ENCODE measurements at places on chromosomes 11 and 22.
A peak's percentile ranks its signal among the peaks of the same experiment; 100 is the strongest.

DNA sequence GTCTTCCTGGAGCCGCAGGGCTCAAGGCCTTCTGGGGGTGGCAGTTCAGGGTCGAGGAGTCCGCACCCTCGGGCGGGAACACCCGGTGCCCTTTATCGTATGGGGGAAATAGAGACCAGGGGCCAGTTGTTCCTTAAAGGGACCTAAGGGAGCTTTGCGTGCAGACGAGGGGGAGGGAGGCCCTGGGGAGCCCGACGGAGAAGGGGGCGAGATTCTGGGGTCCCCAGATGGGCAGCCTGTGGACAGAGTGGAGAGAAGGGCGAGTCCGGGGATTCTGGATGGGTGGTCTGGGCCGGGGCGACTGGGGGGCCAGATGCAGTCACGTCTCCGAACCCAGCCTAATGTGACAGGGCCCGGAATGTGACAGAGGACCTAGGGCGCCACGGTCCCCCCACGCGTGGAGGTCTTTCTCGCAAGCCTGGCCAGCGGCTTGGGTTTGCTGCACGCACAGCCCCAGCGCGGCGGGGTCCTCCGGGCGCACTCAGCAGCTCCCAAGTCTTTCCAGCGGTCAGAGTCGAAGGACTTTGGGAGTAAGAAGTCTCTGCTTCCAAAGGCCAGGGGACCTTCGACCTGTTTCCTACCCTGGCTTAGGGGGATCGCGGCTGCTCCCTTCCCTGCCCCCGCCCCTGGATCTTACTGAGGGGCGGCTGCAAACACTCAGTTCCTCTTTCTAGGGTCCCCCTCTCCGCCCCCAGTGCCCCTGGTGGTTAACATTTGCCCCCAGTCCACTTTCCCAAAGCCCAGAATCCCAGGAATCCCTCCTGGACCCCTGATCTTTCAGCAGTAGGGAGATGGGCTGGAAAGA, 547 bp downstream of the TUBA8 start:
- no peak for DNase-seq

GRCh38 chr22:23065069-23065451, 5.3 kb upstream of the GNAZ start:
- DNase-seq = no peak

DNA sequence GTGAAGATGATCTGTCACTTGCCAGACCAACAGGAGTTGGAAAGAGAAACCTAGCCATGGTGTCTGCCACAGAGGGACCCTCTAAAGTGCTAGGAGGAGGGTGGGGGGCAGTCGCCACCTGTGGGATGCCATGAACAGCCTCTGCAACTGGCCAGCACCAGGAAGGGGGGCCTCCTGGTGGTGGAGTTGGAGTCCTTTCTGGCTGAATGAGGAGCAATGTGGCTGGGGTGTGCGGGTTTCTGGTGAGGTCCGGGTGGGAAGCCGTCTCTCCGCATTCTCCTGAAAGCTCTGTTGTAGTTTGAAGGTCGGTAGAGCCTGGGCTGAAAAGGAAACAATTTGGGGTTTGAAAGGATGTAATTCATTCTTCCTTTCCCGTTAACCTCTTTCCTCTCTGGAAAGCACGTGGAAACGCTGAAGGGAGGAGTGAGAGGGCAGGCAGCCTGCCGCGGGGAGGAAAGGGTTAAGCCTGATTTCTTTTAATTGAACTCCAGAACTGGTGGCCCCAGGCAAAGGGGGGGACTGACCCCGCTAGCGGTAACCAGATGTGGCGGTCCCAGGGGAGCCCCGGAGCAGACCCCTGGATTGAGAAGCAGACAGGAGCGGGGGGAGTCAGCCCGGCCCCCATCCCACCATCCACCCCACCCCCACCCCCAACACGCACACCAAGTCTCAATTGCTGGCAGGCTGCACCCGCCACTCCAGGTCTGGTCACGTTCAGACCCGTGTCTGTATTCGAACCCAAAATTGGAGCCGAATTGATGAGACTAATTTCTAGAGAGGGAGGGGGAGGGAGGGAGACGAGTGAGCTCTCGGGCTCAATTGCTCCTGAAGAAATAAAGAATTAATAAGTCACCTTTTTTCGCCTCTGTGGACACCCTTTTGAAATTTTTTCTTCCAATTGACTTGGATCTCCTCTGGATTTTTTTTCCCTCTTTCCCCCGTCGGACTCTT, 1.8 kb upstream of the FLI1 start:
- no peak for DNase-seq

- DNase-seq = peak; percentile 52
Observed at GRCh38 chr11:99316776-99317520, 296.2 kb downstream of the CNTN5 start.

GRCh38 chr11:61709572-61709971, 29.4 kb downstream of the DAGLA start:
- DNase-seq = no peak

DNA sequence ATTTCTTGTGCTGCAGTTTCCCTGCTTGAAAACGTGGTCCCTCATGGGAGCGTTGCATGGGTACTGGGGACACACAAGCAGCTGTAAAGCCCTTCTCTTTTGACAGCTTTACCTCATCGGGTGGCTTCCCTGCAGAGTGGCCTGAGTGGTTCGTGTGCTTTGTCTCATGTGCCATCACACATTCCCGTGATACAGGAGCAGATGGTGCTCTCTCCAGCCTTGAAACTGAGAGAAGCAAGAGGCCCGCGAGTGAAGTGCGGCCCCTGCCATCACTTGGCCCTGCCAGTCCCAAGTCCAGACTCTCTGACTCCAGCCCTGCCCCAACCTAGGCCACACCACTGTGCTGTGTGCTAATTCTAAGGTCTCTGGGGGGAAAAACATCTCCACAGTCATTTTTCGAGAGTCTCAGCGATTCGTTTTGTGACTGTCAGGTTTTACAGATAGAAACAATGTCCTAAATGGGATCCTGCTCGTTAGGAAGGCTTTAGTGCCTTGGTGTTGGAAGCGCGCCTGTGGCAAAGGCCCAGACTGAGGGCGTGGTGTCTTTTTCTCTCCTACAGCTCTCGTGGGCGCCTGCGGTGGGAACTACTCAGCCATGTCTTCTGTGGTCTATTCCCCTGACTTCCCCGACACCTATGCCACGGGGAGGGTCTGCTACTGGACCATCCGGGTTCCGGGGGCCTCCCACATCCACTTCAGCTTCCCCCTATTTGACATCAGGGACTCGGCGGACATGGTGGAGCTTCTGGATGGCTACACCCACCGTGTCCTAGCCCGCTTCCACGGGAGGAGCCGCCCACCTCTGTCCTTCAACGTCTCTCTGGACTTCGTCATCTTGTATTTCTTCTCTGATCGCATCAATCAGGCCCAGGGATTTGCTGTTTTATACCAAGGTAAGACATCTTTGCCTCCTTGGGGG, 64.2 kb downstream of the KREMEN1 start:
- DNase-seq = peak; percentile 43

- DNase-seq = no peak
Observed at GRCh38 chr11:130394615-130395014, 33.8 kb downstream of the ADAMTS8 start.

- no peak for DNase-seq
Observed at GRCh38 chr22:33666279-33666960, 253.9 kb downstream of the LARGE1 start.

- DNase-seq = no peak
Observed at GRCh38 chr11:113668255-113668654, 37.9 kb downstream of the TMPRSS5 start.

DNA sequence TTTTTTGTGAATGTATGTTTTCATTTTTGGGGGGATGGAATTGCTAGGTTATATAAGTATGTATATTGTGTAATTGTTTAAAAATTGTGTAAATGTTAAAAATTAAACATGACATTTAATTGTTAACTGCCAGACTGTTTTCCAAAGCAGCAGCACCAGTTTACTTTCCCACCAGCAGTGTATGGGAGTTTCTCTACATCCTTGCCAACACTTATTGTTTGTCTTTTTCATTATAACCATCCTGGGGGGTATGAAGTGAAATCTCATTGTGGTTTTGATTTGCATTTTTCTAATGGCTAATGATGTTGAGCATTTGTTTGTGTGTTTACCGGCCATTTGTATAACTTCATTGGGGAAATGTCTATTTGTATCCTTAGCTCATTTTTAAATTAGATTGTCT, 31.7 kb upstream of the RRAS2 start:
- no peak for DNase-seq

DNA sequence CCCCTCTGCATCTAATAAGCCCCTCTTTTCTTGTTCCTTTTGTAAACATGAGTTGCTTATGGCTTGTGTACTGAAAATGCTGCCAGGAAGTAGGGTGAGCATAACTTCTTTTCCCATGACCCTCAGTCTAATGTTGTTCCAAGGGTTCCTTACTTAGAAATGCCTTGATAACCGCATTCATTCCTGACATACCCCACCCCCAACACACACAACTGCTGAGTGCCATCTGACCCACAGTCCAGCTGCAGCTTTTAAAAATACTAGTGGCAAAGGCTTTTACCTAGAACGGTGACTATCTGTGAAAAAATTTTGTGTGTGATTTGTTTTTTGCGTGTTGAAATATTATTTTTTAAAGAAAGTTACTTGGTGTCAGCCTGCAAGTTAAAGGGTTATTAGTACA, 52.6 kb downstream of the ARHGAP42 start:
- no peak for DNase-seq

GRCh38 chr11:125393331-125393730, 102.7 kb downstream of the FEZ1 start:
- DNase-seq = no peak

DNA sequence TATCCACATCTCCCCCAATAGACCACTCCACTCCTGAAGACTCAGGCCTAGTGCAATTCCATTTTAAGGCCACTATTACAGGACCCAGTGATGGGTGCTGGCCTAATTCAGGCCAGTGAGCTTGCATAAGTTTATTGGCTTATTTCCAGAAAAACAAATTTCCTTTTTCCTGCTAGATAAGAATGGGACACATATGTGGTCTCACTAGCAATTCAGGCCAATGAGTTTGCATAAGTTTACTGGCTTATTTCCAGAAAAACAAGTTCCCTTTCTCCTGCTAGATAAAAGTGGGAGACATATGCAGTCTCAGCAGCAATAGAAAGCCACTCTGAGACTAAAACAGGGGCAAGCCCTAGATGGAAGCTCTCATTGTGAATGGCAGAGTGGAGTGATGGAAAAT, 22.4 kb downstream of the ADM start:
- DNase-seq = no peak

DNA sequence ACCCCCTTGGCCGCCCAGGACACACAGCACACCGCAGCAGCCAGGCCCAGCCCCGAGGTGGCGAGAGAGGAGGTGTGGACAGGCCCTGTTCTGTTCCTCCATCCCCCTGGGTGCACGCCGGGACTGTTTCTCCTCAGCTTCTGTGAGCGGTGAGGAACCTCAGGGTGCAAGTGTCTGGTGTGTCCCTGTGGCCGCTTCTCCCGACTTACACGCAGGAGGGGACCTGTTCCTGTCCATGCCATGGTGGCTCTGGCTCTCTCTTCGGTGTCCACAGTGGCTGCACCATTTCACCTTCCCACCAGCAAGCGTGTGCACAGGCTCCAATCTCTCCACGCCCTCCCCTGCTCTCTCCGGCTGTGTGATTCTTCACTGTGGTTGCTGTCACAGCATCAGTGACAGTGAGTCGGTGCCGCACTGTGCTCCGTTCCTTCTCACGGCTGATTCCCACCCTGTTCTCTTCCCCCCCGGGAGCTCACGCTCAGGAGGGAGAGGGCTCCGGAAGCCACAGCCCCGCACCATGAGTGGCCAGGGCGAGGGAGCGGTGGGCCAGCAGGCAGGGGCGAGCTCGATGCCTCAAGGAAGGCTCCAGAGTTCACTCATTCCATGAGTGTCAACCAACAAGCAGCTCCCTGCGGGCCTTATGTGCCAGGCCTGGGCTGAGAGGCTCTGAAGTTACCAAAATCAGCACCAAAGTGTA, 18.6 kb upstream of the WNT7B start:
- DNase-seq = no peak

DNA sequence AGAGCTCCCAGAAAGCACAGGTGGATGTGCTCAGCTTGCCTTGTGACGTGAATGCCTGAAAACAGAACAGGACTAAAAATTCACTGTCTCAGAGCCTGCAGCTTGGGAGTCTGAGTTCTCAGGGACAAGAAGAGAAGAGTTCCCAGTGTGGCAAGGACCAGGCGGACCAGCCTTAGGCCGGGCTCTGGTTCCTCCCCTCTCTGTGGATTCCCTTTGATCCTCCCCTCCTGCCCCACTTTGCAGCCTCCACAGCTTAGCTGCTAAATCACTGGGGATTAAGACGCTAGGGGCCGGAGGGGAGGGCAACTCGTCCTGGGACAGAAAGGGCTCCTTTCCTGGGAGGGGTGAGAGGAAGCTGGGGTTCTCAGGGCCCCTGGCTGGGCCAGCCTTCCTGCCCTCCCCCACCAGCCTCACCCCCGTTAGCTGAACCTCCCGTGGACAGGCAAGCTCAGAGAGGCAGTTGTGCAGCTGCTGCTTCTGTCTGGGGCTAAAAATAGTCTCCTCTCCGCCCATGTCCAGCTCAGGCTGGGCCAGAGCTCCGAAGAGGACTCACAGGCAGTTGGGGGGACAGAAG, 29.9 kb upstream of the JAM3 start:
- DNase-seq = no peak

DNA sequence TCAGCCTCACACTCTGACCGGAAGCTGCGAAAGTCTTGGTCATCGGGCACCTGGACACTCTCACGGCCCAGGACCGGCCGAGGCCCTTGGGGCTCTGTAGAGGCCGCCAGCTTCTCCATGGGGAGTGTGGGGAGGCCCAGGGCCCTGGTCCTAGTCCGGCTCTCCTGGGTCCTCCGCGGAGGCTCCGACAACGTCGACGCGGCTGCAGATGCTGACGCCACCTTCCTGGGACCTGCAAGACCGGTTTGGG, 12.9 kb downstream of the STARD10 start:
- DNase-seq = no peak

GRCh38 chr11:118912742-118913410, 12.8 kb downstream of the BCL9L start:
- DNase-seq = no peak

- DNase-seq = no peak
Observed at GRCh38 chr22:35938226-35938625, 90.4 kb downstream of the RBFOX2 start.

- DNase-seq = no peak
Observed at GRCh38 chr11:45772986-45773785, 31.8 kb upstream of the SLC35C1 start.

DNA sequence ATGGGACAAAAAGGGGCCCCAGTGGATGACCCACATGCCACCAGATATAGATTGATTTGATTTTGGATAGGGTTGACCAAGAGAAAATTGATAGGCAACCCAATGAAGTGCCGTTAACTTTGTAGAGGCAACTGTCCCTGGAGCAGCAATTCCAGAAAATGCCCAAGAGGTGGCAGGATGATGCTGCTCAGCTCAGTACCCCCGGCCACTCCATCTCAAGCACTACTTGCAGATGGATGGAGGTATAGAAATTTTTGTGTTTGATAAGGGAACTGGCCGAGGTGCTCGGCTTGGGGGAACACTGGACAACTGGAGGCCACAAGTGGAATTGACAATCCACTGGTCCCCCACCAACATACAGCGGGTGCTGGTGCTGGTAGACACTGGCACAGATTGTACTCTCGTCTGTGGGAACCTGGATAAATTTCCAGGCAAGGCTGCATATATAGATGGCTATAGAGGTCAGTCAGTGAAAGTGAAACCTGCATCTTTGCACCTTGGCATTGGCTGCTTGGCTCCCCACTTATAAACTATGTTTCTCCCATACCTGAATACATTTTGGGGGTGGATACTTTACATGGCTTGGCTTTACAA, 86.3 kb downstream of the CCDC83 start:
- no peak for DNase-seq

Measured in NCI-H345 (cell line).